Body of pancreas (tissue), 4 donors: ENCODE measurements at places on chromosomes 3 and 15.

GRCh38 chr15:34318277-34319079 is 19.1 kb downstream of the SLC12A6 start:
- H3K4me1 ChIP-seq, result peaks cover 9% of the 10 kb centered on the region
- peak overlapping the region; percentile 59 for H3K27ac ChIP-seq
- no peaks in the 10 kb centered on the region for H3K27me3 ChIP-seq
- no peaks in the 10 kb centered on the region for H3K36me3 ChIP-seq

DNA sequence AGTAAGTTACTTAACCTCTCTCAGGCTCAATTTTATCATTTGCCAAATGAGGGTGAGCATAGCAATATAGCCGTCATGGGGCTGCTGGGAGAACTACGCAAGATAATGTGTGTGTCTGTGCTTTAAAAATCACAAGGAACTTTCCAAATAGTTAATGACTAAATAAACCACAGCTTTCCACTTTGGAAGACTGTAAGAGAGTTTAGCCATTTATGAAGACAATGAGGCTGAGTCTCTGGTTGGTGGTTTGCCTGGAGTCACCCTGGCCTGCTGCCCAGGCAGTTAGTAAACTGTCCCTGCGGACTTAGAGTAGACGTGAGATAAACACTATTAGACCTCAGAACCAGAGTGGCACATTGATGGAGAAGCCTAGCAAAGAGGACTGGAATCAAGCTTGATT is 357.7 kb downstream of the CLSTN2 start:
- no peaks in the 10 kb centered on the region for H3K27me3 ChIP-seq
- peak; percentile 16 for DNase-seq
- H3K4me3 ChIP-seq, result no peak overlapping the region
- no peaks in the 10 kb centered on the region for H3K36me3 ChIP-seq
- H3K27ac ChIP-seq, result no peak overlapping the region

- H3K36me3 ChIP-seq, result no peaks in the 10 kb centered on the region
- no peaks in the 10 kb centered on the region for H3K27me3 ChIP-seq
- no peak for DNase-seq
- no peaks in the 10 kb centered on the region for H3K4me1 ChIP-seq
- no peak overlapping the region for H3K4me3 ChIP-seq
Observed at GRCh38 chr3:128294999-128295468, 141.8 kb downstream of the EEFSEC start.

DNA sequence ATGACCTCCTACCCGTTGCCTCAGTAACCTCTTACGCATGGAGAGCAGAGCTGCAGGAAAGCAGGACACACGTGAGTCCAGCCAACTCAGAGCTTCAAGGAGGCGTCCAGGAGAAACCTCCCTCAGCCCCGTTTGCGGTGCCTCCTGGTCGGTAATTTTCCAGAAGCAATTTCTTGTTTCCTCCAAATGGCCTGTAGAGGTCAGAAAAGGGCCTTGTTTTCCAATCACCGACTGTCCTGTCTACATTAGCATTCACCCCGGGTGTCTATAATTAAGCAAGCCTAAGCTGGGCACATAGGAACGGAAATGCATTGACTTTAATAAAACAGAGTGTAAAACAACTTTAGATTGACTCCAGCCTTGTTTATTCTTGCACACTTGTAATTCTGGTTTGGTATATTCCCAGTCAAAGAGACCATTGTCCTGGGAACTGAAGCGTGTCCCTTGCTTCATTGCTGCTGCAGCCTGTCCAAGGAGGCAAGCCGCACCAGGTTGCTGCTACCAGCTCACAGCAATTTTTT is 836.2 kb downstream of the AGBL1 start:
- H3K4me1 ChIP-seq, result peaks cover 4% of the 10 kb centered on the region
- no peak overlapping the region for H3K4me3 ChIP-seq
- no peak for DNase-seq
- H3K36me3 ChIP-seq, result no peaks in the 10 kb centered on the region
- H3K27me3 ChIP-seq, result no peaks in the 10 kb centered on the region

- H3K27ac ChIP-seq, result no peak overlapping the region
- no peaks in the 10 kb centered on the region for H3K4me1 ChIP-seq
- no peak overlapping the region for H3K4me3 ChIP-seq
Observed at GRCh38 chr3:15436246-15436645, 8.8 kb downstream of the EAF1 start.

DNA sequence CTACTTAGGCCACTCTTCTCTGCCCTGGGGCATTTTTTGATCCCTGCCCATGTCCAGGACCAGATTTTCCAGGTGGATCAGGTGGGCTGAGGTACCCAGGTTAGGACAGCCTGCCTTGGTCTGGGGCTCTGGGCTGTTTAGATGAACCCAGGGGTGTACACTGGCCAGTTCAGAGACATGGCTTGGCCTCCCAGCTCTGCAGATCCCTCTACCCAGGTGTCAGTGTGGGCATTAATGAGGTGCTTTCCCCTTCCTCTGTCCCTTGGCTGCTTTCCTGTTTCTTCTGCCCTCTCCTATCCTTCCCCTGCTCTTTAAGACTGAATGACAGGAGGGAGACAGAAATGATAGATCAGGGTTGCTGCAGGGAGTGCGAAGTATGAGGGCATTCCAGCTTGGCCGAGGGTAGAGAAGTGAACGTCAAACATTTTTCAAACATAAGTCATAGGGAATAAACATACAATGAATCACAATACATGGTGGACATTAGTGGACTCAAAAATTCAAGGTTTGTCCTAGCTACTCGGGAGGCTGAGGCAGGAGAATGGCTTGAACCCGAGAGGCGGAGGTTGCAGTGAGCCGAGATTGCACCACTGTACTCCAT is 30.5 kb downstream of the RTP1 start:
- no peaks in the 10 kb centered on the region for H3K36me3 ChIP-seq
- no peak overlapping the region for H3K4me3 ChIP-seq
- no peak overlapping the region for H3K27ac ChIP-seq
- H3K4me1 ChIP-seq, result peaks cover 3% of the 10 kb centered on the region
- H3K27me3 ChIP-seq, result no peaks in the 10 kb centered on the region
